Renal cortical epithelial cell (primary cell): ENCODE measurements at places on chromosomes 2 and 18.

DNA sequence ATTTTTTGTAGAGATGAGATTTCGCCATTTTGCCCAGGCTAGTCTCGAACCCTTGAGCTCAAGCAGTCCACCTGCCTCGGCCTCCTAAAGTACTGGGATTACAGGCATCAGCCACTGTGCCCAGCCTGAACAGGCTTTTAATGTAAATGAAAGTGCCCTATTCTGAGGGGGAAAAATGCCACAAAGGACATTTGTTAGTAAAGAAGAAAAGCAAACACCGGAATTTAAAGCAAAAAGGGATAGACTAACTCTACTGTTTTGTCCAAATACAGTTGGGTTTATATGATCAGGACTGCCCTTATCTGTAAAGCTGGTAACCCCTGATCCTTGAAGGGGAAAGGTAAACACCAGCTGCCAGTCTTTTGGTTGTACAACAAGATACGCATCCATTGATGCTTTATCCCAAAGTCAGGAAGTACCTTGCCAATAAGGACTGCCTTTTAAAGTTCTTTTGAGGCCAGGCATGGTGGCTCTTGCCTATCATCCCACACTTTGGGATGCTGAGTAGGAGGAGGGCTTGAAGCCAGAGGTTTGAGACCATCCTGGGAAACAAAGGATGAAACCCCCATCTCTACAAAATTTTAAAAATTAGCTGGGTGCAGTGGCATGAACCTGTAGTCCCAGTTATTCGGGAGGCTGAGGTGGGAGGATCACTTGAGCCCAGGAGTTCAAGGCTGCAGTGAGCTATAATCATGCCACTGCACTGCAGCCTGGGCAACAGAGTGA is 13.1 kb downstream of the CLEC4F start:
- no peak for DNase-seq

GRCh38 chr2:32237996-32238395 is 26.7 kb downstream of the NLRC4 start:
- no peak for DNase-seq

GRCh38 chr18:46319783-46320182 is 215.6 kb downstream of the HAUS1 start:
- peak; percentile 59 for DNase-seq

DNA sequence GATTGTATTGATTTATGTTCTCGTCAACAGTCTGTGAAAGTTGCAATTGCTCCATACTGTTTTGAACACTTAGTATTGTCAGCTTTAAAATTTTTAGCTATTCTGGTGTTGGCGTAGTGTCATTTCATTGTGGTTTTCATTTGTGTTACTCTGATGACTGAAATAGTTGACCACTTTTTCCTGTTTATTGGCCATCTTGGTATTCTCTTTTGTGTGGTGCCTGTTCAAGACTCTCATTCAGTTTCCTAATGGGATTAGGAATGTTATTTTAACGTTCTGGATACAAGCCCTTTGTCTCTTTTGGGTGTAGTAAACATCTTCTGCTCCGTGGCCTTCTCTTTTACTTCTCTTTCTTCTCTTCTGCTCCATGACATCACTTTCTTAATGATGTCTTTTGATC is 82.7 kb upstream of the SMAD2 start:
- DNase-seq: no peak

DNA sequence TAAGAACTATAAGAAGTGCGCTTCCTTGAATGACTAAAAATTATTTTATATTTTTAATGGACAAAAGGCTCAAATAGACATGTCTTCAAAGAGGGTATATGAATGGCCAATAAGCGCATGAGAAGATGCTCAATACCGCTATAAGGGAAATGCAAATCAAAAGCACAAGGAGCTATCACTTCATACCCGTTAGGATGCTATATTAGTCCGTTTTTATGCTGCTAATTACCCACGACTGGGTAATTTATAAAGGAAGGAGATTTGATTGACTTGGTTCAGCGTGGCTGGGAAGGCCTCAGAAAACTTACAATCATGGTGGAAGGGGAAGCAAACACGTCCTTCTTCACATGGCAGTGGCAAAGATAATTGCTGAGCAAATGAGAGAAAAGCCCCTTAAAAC is 20.5 kb upstream of the PPP4R1 start:
- no peak for DNase-seq

DNA sequence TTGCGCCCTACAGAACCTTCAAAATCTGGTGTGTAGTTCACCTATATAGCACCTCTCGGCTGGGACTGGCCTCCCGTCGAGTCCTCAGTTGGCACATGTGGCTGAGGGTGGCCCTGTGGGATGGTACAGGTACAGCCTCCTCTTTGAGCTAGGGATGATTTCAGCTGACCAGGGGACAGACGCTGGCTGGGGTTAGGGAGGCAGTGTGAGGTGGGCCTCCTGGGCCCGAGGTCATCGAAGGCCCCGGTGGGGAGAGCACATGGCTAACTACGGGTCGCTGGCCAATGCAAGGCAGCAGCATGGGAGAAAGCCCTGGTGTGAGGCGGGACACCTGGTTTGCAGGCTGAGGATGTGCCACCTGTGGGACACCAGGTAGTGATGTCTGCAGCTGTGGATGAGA is 304.8 kb downstream of the GBX2 start:
- no peak for DNase-seq

- DNase-seq: peak; percentile 90
Observed at GRCh38 chr18:7084080-7085065, 33.2 kb downstream of the LAMA1 start.

GRCh38 chr2:69833752-69834151 is 4.3 kb downstream of the GMCL1 start:
- no peak for DNase-seq

GRCh38 chr2:20838016-20838415 is 15.1 kb upstream of the LDAH start:
- DNase-seq: no peak

GRCh38 chr2:104340879-104341828 is 512.8 kb upstream of the POU3F3 start:
- DNase-seq: no peak

DNA sequence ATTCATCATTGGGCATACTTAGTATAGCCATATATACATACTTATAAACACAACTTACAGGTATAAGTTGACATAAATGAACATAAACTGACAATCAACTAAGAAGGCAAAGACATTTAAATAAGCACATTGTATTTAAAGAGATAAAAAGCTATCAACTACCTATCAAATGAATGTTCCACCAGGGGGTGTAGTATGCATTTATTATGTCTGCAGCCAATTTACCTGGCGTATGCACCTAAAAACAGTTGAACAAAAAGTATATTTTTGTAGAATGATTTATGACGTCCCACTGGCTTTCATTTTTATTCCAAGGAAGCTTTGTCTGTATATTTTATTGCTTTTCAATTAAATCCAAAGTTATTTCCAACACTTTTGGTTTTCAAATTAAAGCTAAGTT is 323.5 kb downstream of the AFF3 start:
- peak; percentile 65 for DNase-seq

DNA sequence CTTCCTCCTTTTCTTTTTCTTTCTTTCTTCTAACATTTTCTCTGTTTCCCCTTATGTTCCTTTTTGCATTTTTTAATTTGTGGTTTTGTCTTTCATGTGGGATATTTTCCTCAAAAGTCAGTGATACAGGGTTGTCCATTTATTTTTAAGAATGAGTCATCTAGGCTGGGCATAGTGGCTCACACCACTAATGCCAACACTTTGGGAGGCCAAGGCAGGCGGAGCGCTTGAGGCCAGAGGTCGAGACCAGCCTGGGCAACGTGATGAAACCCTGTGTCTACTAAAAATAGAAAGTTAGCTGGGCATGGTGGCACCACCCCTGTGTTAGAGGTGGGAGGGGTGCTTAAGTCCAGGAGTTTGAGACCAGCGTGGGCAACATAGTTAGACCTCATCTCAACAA is 35.8 kb downstream of the KATNAL2 start:
- no peak for DNase-seq

DNA sequence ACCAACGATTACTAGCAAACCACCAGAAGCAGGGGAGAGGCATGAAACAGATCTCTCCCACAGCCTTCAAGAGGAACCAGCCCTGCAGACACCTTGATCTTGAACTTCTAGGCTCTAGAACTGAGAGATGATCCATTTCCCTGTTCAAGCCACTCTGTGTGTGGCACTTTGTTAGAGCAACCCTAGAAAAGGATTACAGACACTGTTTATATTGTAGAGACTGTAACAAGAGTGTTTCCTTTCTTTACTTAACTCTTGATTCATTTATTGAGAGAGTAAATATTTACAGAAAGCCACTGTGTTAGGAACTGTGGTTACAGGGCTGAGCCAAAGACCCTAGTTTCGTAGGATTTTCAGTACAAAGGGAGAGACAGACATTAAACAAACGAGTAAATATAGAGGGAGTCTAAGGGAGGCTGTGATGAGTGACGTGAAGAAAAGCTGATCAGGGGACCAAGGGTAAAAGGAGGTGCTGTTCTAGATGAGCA is 10.9 kb downstream of the CCDC68 start:
- DNase-seq: no peak

GRCh38 chr2:10905862-10906143 is 5.9 kb upstream of the KCNF1 start:
- no peak for DNase-seq

GRCh38 chr2:66836851-66837250 is 401.9 kb downstream of the MEIS1 start:
- no peak for DNase-seq

- DNase-seq: peak; percentile 37
Observed at GRCh38 chr2:170974304-170974993, 45.4 kb downstream of the GORASP2 start.

- DNase-seq: no peak
Observed at GRCh38 chr2:65931056-65931455, 498.7 kb upstream of the SPRED2 start.

DNA sequence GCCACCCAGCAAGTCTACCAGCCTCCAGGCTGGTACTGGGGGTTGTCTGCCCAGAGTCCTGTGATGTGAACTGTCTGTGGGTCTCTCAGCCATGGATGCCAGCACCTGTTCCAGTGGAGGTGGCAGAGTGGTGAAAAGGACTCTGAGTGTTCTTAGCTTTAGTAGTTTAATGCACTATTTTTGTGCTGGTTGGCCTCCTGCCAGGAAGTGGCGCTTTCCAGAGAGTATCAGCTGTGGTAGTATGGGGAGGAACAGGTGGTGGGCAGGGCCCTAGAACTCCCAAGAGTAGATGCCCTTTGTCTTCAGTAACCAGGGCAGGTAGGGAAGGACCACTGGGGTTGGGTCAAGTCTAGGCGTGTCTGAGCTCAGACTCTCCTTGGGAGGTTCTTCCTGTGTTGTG is 356.7 kb downstream of the STK39 start:
- no peak for DNase-seq

DNA sequence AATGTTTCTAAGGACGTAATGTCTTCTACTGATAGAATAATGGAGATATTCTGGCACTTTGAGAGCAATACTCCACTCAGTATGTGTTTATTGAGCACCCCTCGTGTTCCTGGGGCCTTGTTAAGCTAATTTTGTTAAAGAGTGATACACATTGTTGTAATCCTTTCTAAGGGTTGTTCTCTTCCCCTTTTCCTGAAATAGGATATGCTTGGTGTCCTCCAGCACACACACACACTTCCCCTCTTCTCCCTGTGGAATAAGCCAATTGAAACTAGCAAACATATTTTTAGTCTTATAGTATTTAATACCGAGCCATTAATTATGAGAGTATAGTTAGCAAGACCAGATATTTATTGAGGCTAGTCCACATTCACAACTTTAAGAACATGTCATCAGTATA is 114.1 kb downstream of the CRIM1 start:
- DNase-seq: no peak

DNA sequence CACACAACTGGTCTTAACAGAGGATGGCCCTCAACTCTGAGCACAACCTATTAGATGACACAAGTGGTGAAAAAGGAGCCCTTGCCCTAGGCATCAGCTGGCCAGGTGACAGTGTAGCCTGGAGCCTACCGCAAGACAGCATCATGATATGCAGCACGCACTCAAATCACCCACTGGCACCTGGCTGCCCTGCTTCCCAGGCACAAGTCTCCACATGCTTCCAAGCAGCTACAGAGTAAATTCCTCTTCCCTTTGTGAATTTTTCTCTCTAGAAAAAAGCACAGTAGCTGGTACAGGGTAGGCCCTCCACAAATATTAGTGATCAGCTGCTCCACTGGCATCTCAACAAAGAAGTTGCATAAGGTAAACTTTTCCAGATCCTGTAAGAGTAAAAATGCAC is 6.0 kb downstream of the FBXO15 start:
- DNase-seq: no peak

GRCh38 chr2:205047273-205047839 is 502.1 kb downstream of the PARD3B start:
- DNase-seq: no peak

DNA sequence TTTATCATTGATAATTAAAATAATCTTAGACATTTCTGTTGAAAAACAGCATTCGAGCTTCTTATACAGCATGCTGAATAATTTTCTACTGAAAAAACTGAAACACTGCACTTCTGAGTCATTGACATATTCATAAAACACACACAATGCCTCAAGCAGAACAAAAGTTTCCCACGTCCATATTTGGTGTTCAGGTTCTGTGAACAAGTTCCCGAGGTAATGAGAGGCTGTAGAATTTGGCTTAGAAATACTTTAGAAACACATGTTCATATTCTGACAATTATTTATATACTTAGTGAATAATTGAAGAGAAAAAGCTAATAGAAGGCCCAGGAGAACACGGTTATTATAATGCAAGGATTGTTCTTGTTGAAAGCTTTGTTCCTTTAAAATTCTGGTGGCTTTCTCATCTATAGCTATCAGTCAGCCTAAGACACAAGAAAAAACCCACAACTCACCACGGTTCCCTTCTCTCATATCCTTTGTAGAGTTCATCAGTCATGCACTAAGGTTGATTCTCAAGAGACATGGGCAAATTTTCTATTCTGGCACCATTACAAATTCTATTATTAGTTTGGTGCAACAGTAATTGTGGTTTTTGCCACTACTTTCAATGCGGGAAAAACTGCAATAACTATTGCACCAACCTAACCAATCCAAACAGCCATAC is 194.4 kb downstream of the TMX3 start:
- DNase-seq: peak; percentile 82

DNA sequence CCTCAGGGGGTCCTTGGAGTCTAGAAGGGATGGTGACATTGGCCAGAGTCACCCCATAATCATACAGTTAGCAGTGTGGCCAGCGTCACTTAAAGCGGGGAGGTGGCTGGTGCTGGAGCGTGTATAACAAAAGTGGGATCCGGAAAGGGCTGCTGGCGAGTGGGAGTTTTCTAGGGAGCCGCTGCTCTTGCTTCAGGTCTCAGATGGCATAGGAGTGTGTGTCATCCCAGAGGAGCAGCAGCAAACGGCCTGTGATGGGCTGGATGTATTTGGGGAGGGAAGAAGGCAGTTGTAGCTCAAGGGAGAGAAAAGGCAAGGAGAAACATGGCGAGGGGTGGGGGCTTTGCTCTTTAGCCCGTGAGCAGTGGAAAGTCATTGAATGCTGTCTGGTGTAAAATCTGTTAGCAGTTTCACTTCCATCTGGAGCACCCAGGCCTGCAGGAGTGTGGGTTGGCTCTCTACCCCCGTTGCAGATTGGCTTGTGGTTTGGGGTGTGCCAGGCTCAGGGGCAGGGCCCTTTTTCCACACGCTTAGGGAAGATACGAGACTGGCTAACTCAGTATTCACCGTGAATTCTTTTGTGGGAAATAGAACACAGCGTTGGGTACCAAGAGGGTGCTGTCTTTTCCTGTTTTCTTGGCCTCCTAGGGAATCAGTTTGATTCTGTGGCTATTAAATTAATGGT is 120.5 kb downstream of the AGAP1 start:
- no peak for DNase-seq
